Activated naive CD8-positive, alpha-beta T cell treated with anti-CD3 and anti-CD28 coated beads for 36 hours (primary cell): ENCODE measurements at places on chromosomes 6 and 20.

GRCh38 chr20:46488451-46488850 lies 24.9 kb downstream of the ZNF334 start:
- no peaks in the 10 kb centered on the region for H3K36me3 ChIP-seq
- DNase-seq: no peak
- peaks cover 73% of the 10 kb centered on the region for H3K27me3 ChIP-seq
- H3K4me1 ChIP-seq: no peaks in the 10 kb centered on the region
- H3K27ac ChIP-seq: no peak overlapping the region

DNA sequence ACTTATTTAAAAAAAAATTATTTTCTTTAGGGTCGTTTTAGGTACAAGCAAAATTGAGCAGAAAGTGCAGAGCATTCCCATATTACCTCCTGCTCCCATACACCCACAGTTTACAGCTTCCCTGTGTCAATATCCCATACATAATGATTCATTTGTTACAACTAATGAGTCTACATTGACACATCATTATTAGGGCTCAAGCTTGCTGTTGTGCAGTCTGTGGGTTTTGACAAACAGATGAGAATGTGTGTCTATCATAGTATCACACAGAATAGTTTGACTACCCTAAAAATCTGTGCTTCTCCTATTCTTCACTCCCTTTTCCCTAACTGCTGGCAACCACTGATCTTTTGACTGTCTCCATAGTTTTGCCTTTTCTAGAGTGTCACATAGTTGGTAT lies 9.4 kb downstream of the PSMF1 start:
- peaks cover 23% of the 10 kb centered on the region for H3K4me1 ChIP-seq
- no peak for DNase-seq
- no peak overlapping the region for H3K27ac ChIP-seq
- no peaks in the 10 kb centered on the region for H3K27me3 ChIP-seq
- H3K36me3 ChIP-seq: peaks cover 51% of the 10 kb centered on the region

GRCh38 chr6:5865506-5866031 lies 141.2 kb downstream of the NRN1 start:
- H3K4me3 ChIP-seq: no peak overlapping the region
- H3K36me3 ChIP-seq: peaks cover 14% of the 10 kb centered on the region
- DNase-seq: no peak

DNA sequence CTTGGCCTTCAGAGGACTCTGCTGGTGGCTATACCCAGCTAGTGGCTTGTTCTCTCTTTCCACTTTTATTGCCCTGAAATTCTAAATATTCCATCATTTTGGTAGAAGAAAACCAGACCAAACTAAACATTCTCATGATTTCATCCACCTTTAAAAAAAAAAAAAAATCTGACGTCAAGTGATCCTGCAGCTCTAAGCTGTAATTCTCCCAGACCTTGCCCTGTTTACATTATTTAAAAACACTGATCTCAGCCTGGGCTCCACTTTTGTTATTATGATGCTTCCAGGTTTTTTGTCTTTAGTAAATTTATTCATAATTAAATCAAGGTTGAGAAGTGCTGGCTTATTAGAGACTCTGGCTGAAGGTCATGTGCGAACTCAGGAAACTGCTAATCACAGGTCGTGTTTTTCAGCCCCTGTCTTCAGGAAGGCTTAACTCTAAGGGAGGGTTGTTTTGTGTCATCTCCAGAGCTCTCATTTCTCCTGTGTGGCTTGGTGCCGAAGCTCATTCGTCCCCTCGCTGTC lies 114.4 kb downstream of the MTHFD1L start:
- no peak overlapping the region for H3K4me3 ChIP-seq
- H3K27ac ChIP-seq: no peak overlapping the region
- no peaks in the 10 kb centered on the region for H3K4me1 ChIP-seq
- DNase-seq: no peak

GRCh38 chr20:50844430-50845100 lies 49.7 kb downstream of the BCAS4 start:
- peaks cover 1% of the 10 kb centered on the region for H3K36me3 ChIP-seq
- H3K27ac ChIP-seq: peak overlapping the region; percentile 79
- H3K4me1 ChIP-seq: peaks cover 23% of the 10 kb centered on the region

DNA sequence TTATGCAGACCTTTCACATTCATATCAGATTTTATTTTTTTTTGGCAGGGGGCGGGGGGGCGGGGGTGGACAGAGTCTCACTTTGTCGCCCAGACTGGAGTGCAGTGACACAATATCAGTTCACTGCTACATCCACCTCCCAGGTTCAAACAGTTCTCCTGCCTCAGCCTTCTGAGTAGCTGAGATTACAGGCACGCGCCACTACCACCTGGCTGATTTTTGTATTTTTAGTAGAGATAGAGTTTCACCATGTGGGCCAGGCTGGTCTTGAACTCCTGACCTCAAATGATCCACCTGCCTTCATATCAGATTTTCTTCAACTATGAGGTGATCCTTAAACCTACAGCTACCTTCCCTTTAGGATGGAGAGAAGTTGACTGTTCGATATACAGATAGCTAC lies 8.0 kb upstream of the SUMO4 start:
- H3K36me3 ChIP-seq: peaks cover 75% of the 10 kb centered on the region
- H3K27me3 ChIP-seq: no peaks in the 10 kb centered on the region
- DNase-seq: no peak

GRCh38 chr6:108166664-108167448 lies 1.0 kb downstream of the NR2E1 start:
- H3K27me3 ChIP-seq: peaks cover 100% of the 10 kb centered on the region
- H3K27ac ChIP-seq: no peak overlapping the region
- H3K4me3 ChIP-seq: peak overlapping the region; percentile 47
- H3K36me3 ChIP-seq: no peaks in the 10 kb centered on the region
- peaks cover 41% of the 10 kb centered on the region for H3K4me1 ChIP-seq

- peaks cover 7% of the 10 kb centered on the region for H3K36me3 ChIP-seq
- no peak for DNase-seq
- H3K4me1 ChIP-seq: peaks cover 21% of the 10 kb centered on the region
- H3K27ac ChIP-seq: peak overlapping the region; percentile 9
- no peaks in the 10 kb centered on the region for H3K27me3 ChIP-seq
- no peak overlapping the region for H3K4me3 ChIP-seq
These were observed 5.9 kb upstream of the C6orf136 start for GRCh38 chr6:30641048-30641447.

DNA sequence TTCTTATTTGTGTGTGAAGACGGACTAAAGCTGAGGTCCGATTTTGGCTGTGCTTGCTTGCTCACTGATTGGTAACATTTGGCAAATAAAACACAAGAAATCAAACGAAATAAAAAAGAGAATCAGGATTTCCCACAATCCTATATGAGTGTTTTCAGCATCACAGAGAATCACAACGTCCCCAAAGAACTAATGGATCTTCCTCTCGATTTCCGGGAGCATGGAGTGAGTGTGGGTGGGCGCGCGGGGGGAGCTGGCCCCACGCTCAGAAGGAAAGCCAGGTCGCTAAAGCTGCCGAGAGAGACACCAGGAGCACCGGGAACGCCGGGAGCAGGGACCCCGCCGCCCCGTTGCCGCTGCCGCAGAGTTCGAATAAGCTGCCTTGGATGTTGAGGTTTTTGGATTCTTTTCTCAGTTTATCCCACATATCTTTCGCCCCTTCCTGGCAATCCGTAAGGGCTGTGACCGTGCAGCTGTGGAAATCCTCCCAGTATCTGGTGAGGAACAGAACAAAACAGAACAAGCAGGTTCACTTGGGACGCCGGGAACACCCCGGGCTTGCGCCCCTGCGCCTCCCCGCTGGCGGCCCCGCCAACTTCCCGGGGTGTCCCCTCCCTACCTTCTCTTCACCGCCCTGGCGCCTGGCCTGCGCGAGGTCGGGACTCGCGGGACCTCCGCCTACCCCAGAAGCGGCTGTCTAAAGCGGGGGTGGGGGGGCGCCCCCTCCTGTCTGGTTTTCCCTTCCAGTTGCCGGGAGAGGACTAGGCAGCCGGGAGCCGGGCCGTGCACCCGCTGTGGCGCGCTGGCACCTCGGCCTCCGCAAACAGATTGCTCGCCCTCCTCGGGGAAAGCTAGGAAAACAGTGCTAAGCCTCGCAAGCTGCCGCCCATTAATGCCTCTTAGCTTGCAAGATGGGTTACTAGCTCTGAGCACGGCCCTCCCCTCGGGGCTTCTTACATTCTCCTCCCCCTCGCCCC lies 7.7 kb downstream of the NRN1 start:
- H3K27me3 ChIP-seq: peaks cover 98% of the 10 kb centered on the region
- peak overlapping the region; percentile 53 for H3K4me3 ChIP-seq
- DNase-seq: no peak
- H3K36me3 ChIP-seq: peaks cover 10% of the 10 kb centered on the region
- H3K27ac ChIP-seq: no peak overlapping the region

- no peaks in the 10 kb centered on the region for H3K4me1 ChIP-seq
- H3K27me3 ChIP-seq: peaks cover 5% of the 10 kb centered on the region
- no peak overlapping the region for H3K27ac ChIP-seq
- no peak for DNase-seq
- H3K4me3 ChIP-seq: no peak overlapping the region
These were observed 41.2 kb downstream of the BCAS1 start for GRCh38 chr20:54029176-54029575.

GRCh38 chr6:80449726-80450125 lies 343.3 kb downstream of the BCKDHB start:
- no peak for DNase-seq
- H3K36me3 ChIP-seq: no peaks in the 10 kb centered on the region
- no peak overlapping the region for H3K27ac ChIP-seq
- H3K27me3 ChIP-seq: no peaks in the 10 kb centered on the region
- H3K4me3 ChIP-seq: no peak overlapping the region

- no peaks in the 10 kb centered on the region for H3K36me3 ChIP-seq
- DNase-seq: no peak
- H3K27ac ChIP-seq: no peak overlapping the region
These were observed 364.3 kb upstream of the MAN1A1 start for GRCh38 chr6:119713903-119714302.

DNA sequence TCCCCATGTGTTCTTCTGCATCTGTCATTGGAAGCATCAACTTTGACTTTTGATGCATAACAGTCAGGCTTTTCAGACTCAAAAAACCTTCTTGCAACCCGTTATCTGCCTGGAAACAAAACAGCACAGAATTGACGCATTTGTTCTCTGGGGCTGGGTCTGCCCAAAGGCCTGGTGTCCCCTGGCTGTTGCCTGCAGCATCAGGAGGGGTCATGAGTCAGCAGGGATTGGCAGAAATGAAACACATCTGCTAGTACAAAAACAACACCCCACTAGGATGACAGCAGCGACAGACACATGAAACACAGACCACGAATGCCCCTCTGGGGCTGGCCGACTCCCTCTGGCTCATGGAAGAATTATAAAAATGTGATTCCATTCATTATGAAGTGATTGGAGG lies 157.6 kb upstream of the INSM1 start:
- H3K4me1 ChIP-seq: no peaks in the 10 kb centered on the region
- H3K27me3 ChIP-seq: peaks cover 27% of the 10 kb centered on the region
- H3K4me3 ChIP-seq: no peak overlapping the region
- no peaks in the 10 kb centered on the region for H3K36me3 ChIP-seq

- H3K4me3 ChIP-seq: peak overlapping the region; percentile 65
- no peak overlapping the region for H3K27ac ChIP-seq
- H3K36me3 ChIP-seq: no peaks in the 10 kb centered on the region
- H3K4me1 ChIP-seq: peaks cover 21% of the 10 kb centered on the region
- no peaks in the 10 kb centered on the region for H3K27me3 ChIP-seq
These were observed 290.6 kb upstream of the ZNF337 start for GRCh38 chr20:25987073-25987927.

- no peak overlapping the region for H3K27ac ChIP-seq
- H3K36me3 ChIP-seq: peaks cover 25% of the 10 kb centered on the region
- H3K4me1 ChIP-seq: peaks cover 14% of the 10 kb centered on the region
- no peak for DNase-seq
- no peaks in the 10 kb centered on the region for H3K27me3 ChIP-seq
These were observed 48.6 kb downstream of the CDKAL1 start for GRCh38 chr6:20582586-20583443.

- H3K36me3 ChIP-seq: no peaks in the 10 kb centered on the region
- no peak overlapping the region for H3K27ac ChIP-seq
- peaks cover 7% of the 10 kb centered on the region for H3K27me3 ChIP-seq
- DNase-seq: no peak
- H3K4me3 ChIP-seq: no peak overlapping the region
These were observed 945.9 kb upstream of the CITED2 start for GRCh38 chr6:140320081-140321080.

DNA sequence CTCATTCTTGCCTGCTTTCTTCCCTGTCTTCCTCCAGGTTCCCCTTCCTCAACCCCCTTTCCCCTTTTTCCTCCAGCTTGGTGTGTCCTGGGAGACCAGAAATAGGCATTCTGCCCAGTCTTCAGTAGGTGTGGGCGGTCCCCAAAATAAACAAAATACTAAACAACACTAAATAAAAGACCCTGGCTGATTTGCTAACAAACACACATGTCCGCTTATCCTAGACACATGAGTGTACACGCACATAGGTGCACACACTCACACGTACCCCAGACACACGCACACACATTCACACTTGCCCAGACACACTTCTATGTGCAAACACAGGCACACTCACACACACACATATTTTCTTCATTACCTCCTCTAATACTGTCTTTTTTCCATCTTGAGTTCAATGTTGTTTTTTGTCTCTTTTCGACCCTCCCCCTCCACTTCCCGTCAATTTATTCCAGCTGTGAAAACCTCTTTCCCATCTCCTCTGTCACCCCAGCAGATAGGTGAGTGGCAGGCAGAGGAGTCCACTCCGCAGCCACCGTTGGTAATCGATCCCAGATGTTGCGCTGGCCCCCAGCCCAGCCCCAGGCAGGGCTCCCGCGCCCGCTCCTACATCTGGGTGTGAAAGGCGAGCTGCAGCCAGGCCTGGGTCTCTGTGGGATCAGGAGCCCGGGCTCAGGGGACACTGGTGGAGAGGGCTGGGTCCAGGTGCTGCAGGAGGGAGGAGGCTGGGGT lies 56.9 kb upstream of the FOXP4 start:
- H3K4me1 ChIP-seq: no peaks in the 10 kb centered on the region
- no peak overlapping the region for H3K27ac ChIP-seq
- no peaks in the 10 kb centered on the region for H3K36me3 ChIP-seq
- no peak for DNase-seq
- no peak overlapping the region for H3K4me3 ChIP-seq
- peaks cover 23% of the 10 kb centered on the region for H3K27me3 ChIP-seq

- peaks cover 11% of the 10 kb centered on the region for H3K4me1 ChIP-seq
- no peak overlapping the region for H3K4me3 ChIP-seq
- H3K27ac ChIP-seq: no peak overlapping the region
- H3K27me3 ChIP-seq: peaks cover 85% of the 10 kb centered on the region
These were observed 10.7 kb upstream of the RAET1L start for GRCh38 chr6:150036081-150036480.

GRCh38 chr6:39590871-39591393 lies 134.3 kb downstream of the KIF6 start:
- no peak for DNase-seq
- no peaks in the 10 kb centered on the region for H3K4me1 ChIP-seq
- no peaks in the 10 kb centered on the region for H3K36me3 ChIP-seq

- peaks cover 13% of the 10 kb centered on the region for H3K27me3 ChIP-seq
- no peak overlapping the region for H3K4me3 ChIP-seq
- no peak overlapping the region for H3K27ac ChIP-seq
- H3K4me1 ChIP-seq: peaks cover 26% of the 10 kb centered on the region
- peaks cover 3% of the 10 kb centered on the region for H3K36me3 ChIP-seq
These were observed 262.7 kb downstream of the CD83 start for GRCh38 chr6:14380086-14380820.

- no peak overlapping the region for H3K27ac ChIP-seq
- DNase-seq: no peak
- no peak overlapping the region for H3K4me3 ChIP-seq
- peaks cover 11% of the 10 kb centered on the region for H3K36me3 ChIP-seq
- no peaks in the 10 kb centered on the region for H3K4me1 ChIP-seq
- H3K27me3 ChIP-seq: no peaks in the 10 kb centered on the region
These were observed 104.6 kb downstream of the EPB41L2 start for GRCh38 chr6:130958468-130958867.
